ENCODE measurements at places on chromosomes 6 and 20. TPM values are rescaled to one million over a fixed set of nuclear protein-coding genes. Genes with fewer than 3 reads are reported as not detected.

The BFSP1 gene
- total RNA-seq = 0.31 TPM

The BNIP5 gene
- total RNA-seq = not detected

The ZC3H12D gene
- total RNA-seq = 0.31 TPM

The CDSN gene
- total RNA-seq = not detected

The NKX2-4 gene
- not detected for total RNA-seq

The DNAH8 gene
- total RNA-seq = under 0.01 TPM

The JAG1 gene
- total RNA-seq = 33.8 TPM

The RAET1L gene
- not detected for total RNA-seq

The PSORS1C1 gene
- not detected for total RNA-seq

The PPP1R3G gene
- 1.3 TPM for total RNA-seq

The ESR1 gene
- total RNA-seq = under 0.01 TPM

The CEP162 gene
- total RNA-seq = 28.2 TPM

The KCNG1 gene
- total RNA-seq = 27.5 TPM

The MAFB gene
- total RNA-seq = 9.4 TPM

The RPL7L1 gene
- 137 TPM for total RNA-seq

The RSPH9 gene
- 6.9 TPM for total RNA-seq

The ATXN1 gene
- 202 TPM for total RNA-seq

The SHLD1 gene
- total RNA-seq = 5.3 TPM

The PNLDC1 gene
- total RNA-seq = not detected

The PAK5 gene
- 67.0 TPM for total RNA-seq

The HLA-DRB1 gene
- total RNA-seq = 1.6 TPM

The ZNF165 gene
- total RNA-seq = 0.94 TPM

The PKHD1 gene
- total RNA-seq = under 0.01 TPM

The EXOC2 gene
- total RNA-seq = 68.2 TPM

The CASS4 gene
- 0.31 TPM for total RNA-seq

The NMBR gene
- total RNA-seq = 6.6 TPM

The TMC2 gene
- total RNA-seq = 7.5 TPM

The RPP40 gene
- total RNA-seq = 13.8 TPM

The SYNDIG1 gene
- 67.0 TPM for total RNA-seq

The NTSR1 gene
- 11.9 TPM for total RNA-seq

The SLCO4A1 gene
- total RNA-seq = 2.5 TPM

Data from parietal lobe (tissue), 2 donors.